ENCODE measurements at places on chromosomes 11 and 22. TPM values are rescaled to one million over a fixed set of nuclear protein-coding genes. Genes with fewer than 3 reads are reported as not detected.

SCN4B gene
- 11.8 TPM for total RNA-seq

MS4A4A gene
- 67.0 TPM for total RNA-seq

C11orf97 gene
- not detected for total RNA-seq

SLC22A6 gene
- total RNA-seq, result not detected

TESMIN gene
- 1.5 TPM for total RNA-seq

ZNF214 gene
- 1.5 TPM for total RNA-seq

SCGB2A2 gene
- not detected for total RNA-seq

BTBD18 gene
- not detected for total RNA-seq

NPAS4 gene
- total RNA-seq, result 7.0 TPM

SPON1 gene
- 79.2 TPM for total RNA-seq

EXPH5 gene
- total RNA-seq, result 4.5 TPM

DNA sequence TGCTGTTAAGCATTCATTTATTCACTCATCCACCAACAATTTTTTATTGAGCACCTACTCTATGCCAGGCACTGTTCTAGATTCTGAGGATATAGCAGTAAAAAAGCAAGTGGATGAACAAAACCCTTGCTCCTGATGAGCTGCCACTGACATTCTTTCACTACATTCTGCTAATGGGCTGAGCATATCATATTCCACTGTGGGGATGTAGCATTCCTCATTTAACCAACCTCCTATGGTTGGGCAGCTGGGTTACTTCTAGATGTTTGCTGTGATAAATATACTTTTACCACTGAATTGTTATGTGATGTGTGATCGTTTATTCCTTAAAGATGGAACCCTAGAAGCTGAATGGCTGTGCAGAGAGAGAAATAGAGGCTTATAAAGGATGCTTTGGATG is 176.9 kb downstream of the MN1 start:
- no peaks in the 10 kb centered on the region for H3K4me1 ChIP-seq
- no peak for DNase-seq
- no peaks in the 10 kb centered on the region for H3K36me3 ChIP-seq
- H3K27ac ChIP-seq, result no peak overlapping the region

GRCh38 chr11:61861634-61862033 is 29.7 kb downstream of the FADS3 start:
- no peak overlapping the region for H3K4me3 ChIP-seq
- no peaks in the 10 kb centered on the region for H3K36me3 ChIP-seq
- H3K27ac ChIP-seq, result no peak overlapping the region
- DNase-seq, result no peak
- H3K4me1 ChIP-seq, result no peaks in the 10 kb centered on the region
- no peaks in the 10 kb centered on the region for H3K27me3 ChIP-seq

DNA sequence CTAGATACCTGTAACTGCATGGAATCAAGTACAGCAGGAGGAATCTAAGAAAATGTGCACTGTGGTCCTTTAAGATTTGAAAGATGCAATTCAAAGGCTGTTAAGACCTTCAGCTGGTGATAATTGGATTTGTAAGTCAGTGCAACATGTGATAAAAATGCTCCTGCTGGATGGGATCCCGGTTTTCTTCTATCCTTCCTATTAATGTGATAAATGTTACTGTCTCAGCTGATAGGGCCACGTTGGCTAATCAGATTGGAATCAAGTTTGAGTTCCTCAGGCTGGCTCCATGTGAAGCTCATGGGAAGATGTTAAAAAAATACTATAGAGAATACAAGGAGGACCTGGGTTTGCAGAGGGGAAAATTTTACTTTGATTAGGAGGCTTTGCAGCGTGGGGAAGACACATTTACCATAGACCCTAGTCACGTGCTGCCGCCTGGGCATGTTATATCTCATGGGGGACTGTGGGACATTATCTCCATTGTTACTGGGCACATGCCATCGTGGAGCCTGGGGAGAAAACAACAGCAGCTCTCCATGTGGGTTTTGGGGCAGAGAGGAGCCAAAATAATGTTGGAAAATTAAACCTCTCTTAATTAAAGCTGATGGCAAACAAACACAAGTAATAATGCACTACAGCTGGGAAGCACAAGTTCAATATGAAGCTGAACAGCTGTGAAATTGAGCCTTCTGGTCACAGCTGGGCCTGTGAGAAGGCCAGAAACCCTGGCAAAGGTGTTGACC is 652.5 kb downstream of the NTM start:
- no peak overlapping the region for H3K27ac ChIP-seq
- H3K36me3 ChIP-seq, result no peaks in the 10 kb centered on the region
- no peak overlapping the region for H3K4me3 ChIP-seq
- H3K27me3 ChIP-seq, result no peaks in the 10 kb centered on the region
- no peaks in the 10 kb centered on the region for H3K4me1 ChIP-seq

GRCh38 chr11:18650859-18651557 is 16.9 kb upstream of the SPTY2D1 start:
- no peaks in the 10 kb centered on the region for H3K4me1 ChIP-seq
- no peak overlapping the region for H3K27ac ChIP-seq
- H3K4me3 ChIP-seq, result no peak overlapping the region
- H3K36me3 ChIP-seq, result no peaks in the 10 kb centered on the region
- H3K27me3 ChIP-seq, result no peaks in the 10 kb centered on the region

- DNase-seq, result no peak
- H3K36me3 ChIP-seq, result no peaks in the 10 kb centered on the region
- H3K4me3 ChIP-seq, result no peak overlapping the region
These were observed 86.2 kb upstream of the BARX2 start for GRCh38 chr11:129289350-129290040.

GRCh38 chr11:64729851-64730382 is 6.9 kb upstream of the NRXN2 start:
- H3K27me3 ChIP-seq, result no peaks in the 10 kb centered on the region
- no peak overlapping the region for H3K4me3 ChIP-seq
- DNase-seq, result peak; percentile 49
- peaks cover 1% of the 10 kb centered on the region for H3K36me3 ChIP-seq
- no peaks in the 10 kb centered on the region for H3K4me1 ChIP-seq

GRCh38 chr11:117204283-117205080 is 5.3 kb downstream of the TAGLN start:
- no peaks in the 10 kb centered on the region for H3K36me3 ChIP-seq
- peak overlapping the region; percentile 23 for H3K4me3 ChIP-seq
- peak overlapping the region; percentile 62 for H3K27ac ChIP-seq
- no peaks in the 10 kb centered on the region for H3K27me3 ChIP-seq
- no peaks in the 10 kb centered on the region for H3K4me1 ChIP-seq

- H3K4me1 ChIP-seq, result no peaks in the 10 kb centered on the region
- DNase-seq, result no peak
- no peak overlapping the region for H3K27ac ChIP-seq
- H3K4me3 ChIP-seq, result no peak overlapping the region
- H3K36me3 ChIP-seq, result no peaks in the 10 kb centered on the region
These were observed 339.7 kb upstream of the B3GAT1 start for GRCh38 chr11:134751766-134752165.

DNA sequence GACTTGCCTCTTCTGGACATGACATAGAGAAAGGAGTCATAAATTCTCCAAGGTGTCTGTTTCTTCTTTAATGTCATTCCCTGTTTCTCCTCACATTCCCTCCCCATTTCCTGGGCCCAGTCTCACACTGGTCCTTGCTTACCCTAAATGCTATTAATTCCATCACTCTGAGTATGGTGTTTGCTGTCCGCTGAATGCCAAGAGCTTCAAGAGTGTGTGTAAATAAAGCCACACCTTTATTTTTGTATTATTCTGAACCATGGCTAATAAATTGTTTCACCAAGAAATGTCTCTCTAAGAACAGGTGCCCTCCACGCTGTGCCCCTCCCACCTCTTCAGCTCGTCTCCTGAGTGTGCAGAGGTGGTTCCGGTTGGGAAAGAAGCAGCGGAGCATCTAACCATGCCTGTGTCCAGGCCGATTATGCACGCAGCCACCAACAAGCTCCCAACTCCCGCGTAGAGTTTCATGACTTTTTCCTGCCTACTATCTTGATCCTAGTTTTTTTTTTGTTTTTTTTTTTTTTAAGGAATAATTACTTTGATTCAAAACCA is 8.6 kb downstream of the TMEM121B start:
- no peak overlapping the region for H3K4me3 ChIP-seq
- H3K4me1 ChIP-seq, result no peaks in the 10 kb centered on the region
- no peak for DNase-seq
- no peaks in the 10 kb centered on the region for H3K27me3 ChIP-seq
- H3K27ac ChIP-seq, result no peak overlapping the region

- H3K36me3 ChIP-seq, result no peaks in the 10 kb centered on the region
- H3K27ac ChIP-seq, result peak overlapping the region; percentile 63
- no peak for DNase-seq
- no peak overlapping the region for H3K4me3 ChIP-seq
These were observed 1.7 kb upstream of the CAVIN3 start for GRCh38 chr11:6321961-6322362.

- H3K36me3 ChIP-seq, result no peaks in the 10 kb centered on the region
- no peaks in the 10 kb centered on the region for H3K27me3 ChIP-seq
- no peak overlapping the region for H3K4me3 ChIP-seq
- DNase-seq, result no peak
These were observed 42.9 kb downstream of the LRRC32 start for GRCh38 chr11:76627606-76628005.

GRCh38 chr11:13277768-13278608 is at the start of gene BMAL1:
Gene BMAL1, plus strand, starts transcription at chr11:13277790. Its CDS starts 76,519 bp downstream, at chr11:13354309.
- H3K27me3 ChIP-seq, result no peaks in the 10 kb centered on the region
- peak; percentile 79 for DNase-seq
- H3K27ac ChIP-seq, result peak within 1 kb of the TSS; percentile 77
- no peaks in the 10 kb centered on the region for H3K36me3 ChIP-seq
- H3K4me3 ChIP-seq, result peak within 1 kb of the TSS; percentile 99
- no peaks in the 10 kb centered on the region for H3K4me1 ChIP-seq

- H3K27me3 ChIP-seq, result no peaks in the 10 kb centered on the region
- no peak overlapping the region for H3K4me3 ChIP-seq
- no peak for DNase-seq
- no peak overlapping the region for H3K27ac ChIP-seq
- H3K36me3 ChIP-seq, result no peaks in the 10 kb centered on the region
- no peaks in the 10 kb centered on the region for H3K4me1 ChIP-seq
These were observed 8.2 kb downstream of the SOX6 start for GRCh38 chr11:16347928-16348685.

- no peaks in the 10 kb centered on the region for H3K4me1 ChIP-seq
- no peaks in the 10 kb centered on the region for H3K36me3 ChIP-seq
- no peak for DNase-seq
- no peak overlapping the region for H3K4me3 ChIP-seq
These were observed 67.0 kb downstream of the SHANK2 start for GRCh38 chr11:71185411-71185810.

GRCh38 chr11:120259988-120260565 is 20.1 kb downstream of the POU2F3 start:
- no peak overlapping the region for H3K27ac ChIP-seq
- no peak overlapping the region for H3K4me3 ChIP-seq
- no peak for DNase-seq

DNA sequence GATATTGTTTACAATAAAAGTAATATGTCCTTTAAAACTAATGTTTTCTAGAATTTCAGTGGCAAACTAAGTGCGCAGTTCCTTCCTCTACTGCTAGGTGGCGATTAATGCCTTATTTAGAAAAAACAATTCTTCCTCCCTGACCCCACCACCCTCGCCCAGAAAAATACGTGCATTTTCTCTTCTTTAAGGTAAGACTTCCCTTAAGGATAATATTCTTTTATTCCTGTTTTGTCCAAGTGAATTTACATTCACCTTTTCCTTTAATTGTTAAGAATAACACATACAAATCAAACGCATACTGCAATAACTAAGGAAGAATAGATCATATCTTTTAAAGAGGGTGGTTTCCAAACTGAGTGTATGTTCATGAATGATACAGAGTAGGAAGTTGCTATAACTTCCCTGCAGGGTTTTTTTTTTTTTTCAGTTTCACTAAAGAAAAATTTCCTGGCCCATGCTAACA is 17.0 kb upstream of the PSMA1 start:
- H3K4me3 ChIP-seq, result no peak overlapping the region
- no peaks in the 10 kb centered on the region for H3K27me3 ChIP-seq
- H3K36me3 ChIP-seq, result no peaks in the 10 kb centered on the region
- H3K27ac ChIP-seq, result no peak overlapping the region

DNA sequence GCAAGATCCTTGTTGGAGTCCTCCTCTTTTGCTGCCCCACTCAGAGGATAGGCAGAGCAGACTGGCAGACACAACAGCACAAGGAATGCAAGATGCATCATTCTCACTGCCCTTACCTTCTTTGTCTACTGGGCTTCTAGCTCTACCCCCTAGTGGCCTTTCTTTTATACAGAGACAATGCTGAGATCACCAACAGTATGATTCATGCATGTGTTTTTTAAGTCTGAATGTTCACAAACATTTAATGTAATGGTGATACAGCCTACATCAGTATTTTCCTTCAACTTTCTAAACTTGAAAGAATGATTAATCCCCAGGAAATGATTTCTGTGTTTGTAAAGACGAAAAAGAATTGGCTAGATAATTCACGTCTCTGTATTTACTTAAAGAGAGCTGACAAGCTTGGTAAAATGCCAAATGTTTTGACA is at the start of gene MMP10:
Gene MMP10 (minus strand): TSS at position 138 of the 428 bp plus-strand sequence. CDS start 37 bp downstream, at position 101.
- H3K36me3 ChIP-seq, result no peaks in the 10 kb centered on the region
- H3K27me3 ChIP-seq, result no peaks in the 10 kb centered on the region
- no peak for DNase-seq
- H3K4me1 ChIP-seq, result no peaks in the 10 kb centered on the region

DNA sequence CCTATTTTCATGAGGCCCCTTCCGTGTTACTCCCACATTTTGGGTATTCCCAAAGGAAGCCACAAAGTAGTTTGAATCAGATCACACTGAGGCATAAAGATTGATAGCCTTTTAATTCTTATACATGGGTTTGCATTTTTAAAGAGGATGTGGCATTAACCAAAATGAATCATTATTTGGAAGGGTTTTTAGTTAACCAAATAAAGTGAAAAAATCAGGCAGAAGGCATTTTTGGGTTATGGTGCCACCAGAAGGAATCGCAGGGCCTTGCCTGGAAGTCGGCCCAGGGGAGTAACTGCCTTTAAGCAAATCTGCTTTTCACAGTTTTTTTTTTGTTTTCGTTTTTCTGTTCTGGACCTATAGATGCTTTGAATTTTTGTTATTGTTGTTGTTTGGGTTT is 55.4 kb downstream of the HSD17B12 start:
- no peaks in the 10 kb centered on the region for H3K27me3 ChIP-seq
- H3K27ac ChIP-seq, result peak overlapping the region; percentile 68
- no peaks in the 10 kb centered on the region for H3K36me3 ChIP-seq
- peak; percentile 48 for DNase-seq
- H3K4me3 ChIP-seq, result peak overlapping the region; percentile 26
- H3K4me1 ChIP-seq, result peaks cover 19% of the 10 kb centered on the region

GRCh38 chr11:62391642-62392425 is 27.0 kb upstream of the SCGB1A1 start:
- H3K27me3 ChIP-seq, result no peaks in the 10 kb centered on the region
- DNase-seq, result no peak
- H3K27ac ChIP-seq, result no peak overlapping the region
- no peaks in the 10 kb centered on the region for H3K36me3 ChIP-seq
- no peak overlapping the region for H3K4me3 ChIP-seq

GRCh38 chr11:132848336-132848735 is 684.0 kb downstream of the OPCML start:
- DNase-seq, result no peak
- H3K27ac ChIP-seq, result no peak overlapping the region
- no peaks in the 10 kb centered on the region for H3K27me3 ChIP-seq
- no peaks in the 10 kb centered on the region for H3K36me3 ChIP-seq
- no peaks in the 10 kb centered on the region for H3K4me1 ChIP-seq

Measured in aorta (tissue), 5 donors.